NCI-H1105 (cell line): ENCODE measurements at places on chromosomes 7 and 10.

DNA sequence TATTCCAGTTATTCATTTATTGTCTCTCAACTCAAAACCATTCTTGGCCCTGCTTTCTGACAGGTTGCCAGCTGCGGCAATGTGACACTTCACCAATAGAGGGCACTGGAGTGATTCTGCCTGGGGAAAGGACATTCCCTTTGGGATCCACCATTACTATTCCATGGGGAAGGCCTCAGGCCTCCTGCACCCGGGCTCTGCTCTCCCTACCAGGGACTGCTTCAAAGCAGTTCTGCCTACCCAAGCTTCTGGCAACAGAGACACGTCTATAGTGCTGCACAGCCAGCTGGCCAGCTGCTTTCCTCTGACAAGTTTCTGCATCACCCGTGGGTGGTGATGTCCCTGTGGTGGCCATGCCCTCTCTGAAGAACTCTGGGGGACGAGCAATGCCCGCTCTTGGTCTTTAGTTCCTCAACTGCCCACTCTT is 163.8 kb downstream of the ELMO1 start:
- DNase-seq = peak; percentile 39

GRCh38 chr10:14524691-14525324 is 194.1 kb upstream of the FRMD4A start:
- DNase-seq = no peak

DNA sequence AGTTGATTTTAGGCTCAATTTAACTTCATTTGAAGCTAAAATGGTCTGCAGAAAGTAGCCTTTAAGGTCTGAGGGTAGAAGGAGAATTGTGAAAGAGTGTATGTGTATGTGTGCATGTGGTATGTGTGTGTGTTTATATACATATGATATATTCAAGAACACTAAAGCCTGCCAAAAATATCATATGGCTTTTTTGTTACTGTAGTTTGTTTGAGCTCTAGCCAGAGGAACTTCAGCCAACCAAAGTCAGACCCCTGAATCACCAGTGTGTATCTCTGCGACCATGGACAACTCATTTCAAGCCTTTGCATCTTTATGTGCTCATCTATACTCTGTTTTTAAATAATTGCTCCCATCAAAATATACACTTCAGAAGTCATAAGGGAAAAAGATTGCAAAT is 58.4 kb upstream of the HDAC9 start:
- no peak for DNase-seq

GRCh38 chr7:29764227-29764626 is 42.1 kb upstream of the WIPF3 start:
- no peak for DNase-seq

GRCh38 chr10:31853629-31854028 is 75.0 kb downstream of the ARHGAP12 start:
- DNase-seq = no peak

GRCh38 chr7:95425694-95426093 is 9.1 kb downstream of the PON2 start:
- no peak for DNase-seq

DNA sequence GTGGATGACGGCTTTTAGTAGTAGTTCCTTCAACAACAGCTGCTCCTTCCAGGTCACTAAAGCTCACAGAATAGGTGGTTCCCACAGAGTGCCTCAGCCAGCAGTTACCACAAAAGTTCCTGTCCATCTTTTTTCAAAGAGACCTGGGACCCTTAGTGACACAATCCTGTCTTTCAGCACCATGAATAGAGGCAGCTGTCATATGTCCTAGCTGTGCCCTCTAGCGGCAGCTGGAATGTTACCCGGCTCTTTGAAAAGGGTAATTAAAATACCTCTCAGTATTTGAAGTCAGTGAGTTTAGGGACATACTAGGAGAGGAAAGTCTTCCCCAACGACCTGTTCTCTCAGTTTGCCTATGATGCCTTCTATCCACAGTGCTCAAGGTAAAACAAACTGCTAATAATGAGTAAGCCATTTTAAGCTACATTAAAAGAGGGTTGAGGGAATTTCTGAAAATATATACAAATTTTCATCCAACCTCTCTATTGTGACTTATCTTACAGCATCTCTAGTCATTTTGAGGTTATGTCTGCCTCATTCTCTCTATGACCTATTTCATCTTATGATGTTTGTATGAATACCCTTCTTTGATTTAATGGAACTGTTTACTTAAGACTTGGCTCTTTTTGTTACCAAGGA is 290.8 kb downstream of the NXPH1 start:
- peak; percentile 66 for DNase-seq
